Cortex of kidney (tissue), 1 donor: ENCODE measurements at places on chromosomes 5 and 9.

DNA sequence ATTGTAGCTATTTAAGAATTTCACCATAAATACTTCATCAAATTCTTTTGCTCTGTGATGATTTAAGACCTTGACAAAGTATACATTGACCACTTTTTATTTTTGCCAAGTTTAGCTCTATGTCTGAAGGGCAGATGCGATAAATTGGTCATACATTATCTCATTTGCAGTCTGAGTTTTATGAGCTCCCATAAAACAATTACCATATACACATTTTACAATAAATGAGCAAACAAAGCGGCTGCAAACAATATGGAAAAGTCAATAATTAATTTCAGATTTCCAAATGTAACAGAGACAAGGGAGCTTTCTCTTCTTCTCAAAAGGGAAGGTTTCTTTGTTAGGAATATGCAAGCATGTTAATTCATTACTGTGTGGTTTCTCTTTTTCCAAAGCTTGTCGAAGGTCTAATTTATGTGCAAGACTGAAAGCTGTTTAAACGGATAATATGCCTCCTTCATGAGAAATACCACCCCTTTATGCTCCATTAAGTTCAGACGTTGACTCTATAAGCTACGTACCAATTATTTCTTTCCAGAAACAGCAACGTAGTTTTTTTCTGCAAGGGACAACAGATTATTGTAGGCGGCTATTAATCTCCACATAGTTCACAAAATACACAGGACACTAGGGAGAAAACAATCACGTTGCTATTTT, 7.0 kb upstream of the IZUMO3 start:
- no peak for DNase-seq

DNA sequence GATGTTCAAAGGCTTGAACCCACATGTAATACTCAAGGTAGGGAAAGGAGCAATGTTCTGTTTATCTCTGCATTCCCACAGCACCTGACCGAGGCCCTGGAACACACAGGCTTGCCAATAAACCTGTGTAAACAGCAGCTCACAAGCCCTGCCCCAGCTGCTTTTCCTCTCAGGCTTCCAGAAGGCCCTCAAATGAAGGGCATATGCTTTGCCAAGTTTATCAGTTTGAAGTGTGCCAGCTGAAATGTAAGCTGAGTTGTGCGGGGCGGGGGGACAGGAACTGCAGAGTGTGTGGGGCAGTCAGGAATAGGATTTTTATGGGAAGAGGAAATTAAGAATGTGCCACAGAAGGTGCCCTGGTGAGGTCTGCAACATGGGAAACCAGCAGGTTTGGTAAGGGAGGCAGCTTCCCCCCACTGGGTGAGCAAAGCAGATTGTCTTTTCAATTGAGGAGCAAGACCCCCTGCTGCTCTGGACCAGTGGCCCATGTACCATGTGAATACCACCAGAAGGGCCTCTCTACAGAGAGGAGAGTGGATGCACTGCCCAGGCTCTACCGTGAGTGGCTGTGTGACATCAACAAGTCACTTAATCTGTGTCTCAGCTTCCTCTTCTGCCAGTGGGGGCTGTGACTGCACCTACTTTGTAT, 194.8 kb downstream of the SPOCK1 start:
- no peak for DNase-seq

GRCh38 chr9:126532019-126532462, 81.7 kb upstream of the LMX1B start:
- DNase-seq = no peak

GRCh38 chr5:178993955-178994579, 1.1 kb downstream of the GRM6 start:
- DNase-seq = no peak

DNA sequence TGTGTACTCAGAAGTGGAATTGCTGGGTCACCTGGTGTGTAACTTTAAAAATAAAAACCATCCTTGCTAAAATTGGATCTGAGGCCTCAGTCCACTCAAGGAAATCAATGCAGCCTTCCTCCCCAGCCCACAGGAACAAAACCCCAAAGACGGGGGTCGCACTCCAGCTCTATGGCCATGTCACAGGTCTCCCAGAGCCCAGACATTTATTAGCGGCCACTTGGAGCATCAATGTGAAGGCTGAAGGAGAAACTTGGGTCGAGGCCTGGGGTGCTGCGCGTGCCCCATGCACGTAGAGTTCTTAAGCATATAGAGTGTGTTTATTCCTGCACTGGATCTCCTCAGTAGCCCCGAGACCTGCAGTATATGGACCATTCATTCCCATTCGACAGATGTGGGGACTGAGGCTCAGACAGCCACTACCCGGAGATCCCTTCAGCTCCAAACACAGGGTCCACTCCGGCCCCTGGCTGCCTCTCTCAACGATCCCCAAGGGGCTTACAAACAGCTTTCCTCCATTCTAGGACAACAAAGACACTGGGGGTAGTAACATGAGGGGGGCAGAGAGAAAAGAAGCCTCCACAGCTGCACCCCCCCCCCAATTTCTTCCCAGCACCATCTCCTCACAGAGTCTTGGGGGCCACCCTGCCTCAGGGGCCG, 14.3 kb upstream of the OLFM1 start:
- DNase-seq = no peak

DNA sequence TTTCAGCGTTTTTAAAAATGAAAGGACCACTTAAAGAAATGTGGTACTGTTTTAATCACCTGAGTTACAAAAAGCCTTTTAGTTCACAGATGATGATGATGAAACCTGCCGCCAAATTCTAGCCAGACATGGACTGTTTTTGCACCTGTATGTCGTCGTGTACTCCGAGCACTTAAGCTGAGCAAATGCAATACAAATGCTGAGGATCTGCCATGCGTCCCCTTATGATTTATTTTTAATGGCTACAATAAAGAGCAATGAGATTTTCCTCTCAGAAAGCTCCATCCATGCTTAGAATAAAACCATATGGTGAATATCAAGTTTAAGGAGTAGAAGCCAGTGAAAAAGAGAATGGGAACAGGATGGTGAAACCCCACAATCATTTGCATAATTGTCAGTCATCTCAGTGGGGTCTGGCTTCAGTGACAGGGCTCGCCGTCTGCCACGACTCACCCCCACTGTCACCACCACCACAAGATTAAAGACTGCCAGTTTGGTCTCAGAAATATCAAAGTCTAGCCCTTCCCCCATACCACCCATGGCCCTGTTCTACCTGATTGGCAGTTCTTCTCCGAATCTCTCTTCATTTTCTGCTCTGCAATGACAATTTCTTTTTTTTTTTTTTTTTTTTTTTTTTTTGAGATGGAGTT, 159.9 kb downstream of the GOLPH3 start:
- DNase-seq = no peak

- no peak for DNase-seq
These were observed 109.1 kb upstream of the PTGER4 start for GRCh38 chr5:40570408-40571129.

DNA sequence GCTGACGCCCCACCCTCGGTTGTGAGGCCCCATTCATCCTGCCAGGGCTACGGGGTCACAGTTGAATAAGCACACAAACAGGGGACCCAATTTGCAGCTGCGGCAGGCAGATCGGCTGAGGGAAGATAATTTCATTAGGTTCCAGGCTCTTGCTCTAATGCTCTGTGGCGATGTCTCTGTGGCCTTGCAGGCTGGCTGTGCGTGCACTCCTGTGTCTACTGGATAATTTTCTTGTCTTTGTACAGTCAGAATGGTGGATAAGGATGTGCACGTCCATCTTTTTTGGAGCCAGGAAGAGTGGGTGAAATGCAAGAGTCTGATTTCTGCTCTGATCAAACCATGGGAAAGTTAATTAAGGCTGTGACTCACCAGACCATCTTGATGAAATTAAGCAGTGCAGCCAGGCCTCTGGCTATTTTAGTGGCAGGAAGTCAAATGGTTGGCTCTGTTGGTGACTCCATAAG, 39.2 kb downstream of the NSG2 start:
- DNase-seq = no peak

GRCh38 chr9:98317134-98317857, 61.8 kb upstream of the TBC1D2 start:
- DNase-seq = no peak

GRCh38 chr5:116922532-116922931, 347.9 kb upstream of the SEMA6A start:
- DNase-seq = no peak

- no peak for DNase-seq
These were observed 226.4 kb upstream of the DAP start for GRCh38 chr5:10987276-10987924.

GRCh38 chr9:124182741-124183140, 75.0 kb upstream of the NEK6 start:
- no peak for DNase-seq

GRCh38 chr5:178198706-178199105, 5.6 kb upstream of the HNRNPAB start:
- DNase-seq = no peak

- no peak for DNase-seq
These were observed 226.6 kb downstream of the SNX18 start for GRCh38 chr5:54743997-54744788.

DNA sequence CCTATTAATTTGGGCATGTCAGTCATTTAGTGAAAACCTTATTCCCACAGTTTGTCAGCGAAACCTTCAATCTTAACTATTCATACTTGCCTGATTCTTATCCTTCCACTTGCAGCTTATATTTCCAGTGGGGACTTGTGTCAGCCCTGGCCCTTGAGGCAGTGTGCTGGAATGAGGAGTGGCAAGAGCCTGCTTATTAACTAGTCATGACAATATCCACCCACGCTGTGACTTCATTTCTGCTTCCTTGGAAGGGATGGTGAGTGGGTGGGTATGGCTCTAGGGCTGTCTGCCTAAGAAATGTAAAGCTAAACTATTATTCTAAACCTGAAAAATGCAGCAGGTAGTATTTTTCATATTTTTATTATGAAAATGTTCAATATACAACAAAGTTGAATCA, 34.0 kb upstream of the LURAP1L start:
- DNase-seq = no peak

- DNase-seq = no peak
These were observed 50.4 kb upstream of the IRX2 start for GRCh38 chr5:2801577-2802525.

- no peak for DNase-seq
These were observed 1.9 kb downstream of the GPSM1 start for GRCh38 chr9:136329211-136329627.
